ENCODE measurements at places on chromosomes 2 and 18.
A peak's percentile ranks its signal among the peaks of the same experiment; 100 is the strongest.

DNA sequence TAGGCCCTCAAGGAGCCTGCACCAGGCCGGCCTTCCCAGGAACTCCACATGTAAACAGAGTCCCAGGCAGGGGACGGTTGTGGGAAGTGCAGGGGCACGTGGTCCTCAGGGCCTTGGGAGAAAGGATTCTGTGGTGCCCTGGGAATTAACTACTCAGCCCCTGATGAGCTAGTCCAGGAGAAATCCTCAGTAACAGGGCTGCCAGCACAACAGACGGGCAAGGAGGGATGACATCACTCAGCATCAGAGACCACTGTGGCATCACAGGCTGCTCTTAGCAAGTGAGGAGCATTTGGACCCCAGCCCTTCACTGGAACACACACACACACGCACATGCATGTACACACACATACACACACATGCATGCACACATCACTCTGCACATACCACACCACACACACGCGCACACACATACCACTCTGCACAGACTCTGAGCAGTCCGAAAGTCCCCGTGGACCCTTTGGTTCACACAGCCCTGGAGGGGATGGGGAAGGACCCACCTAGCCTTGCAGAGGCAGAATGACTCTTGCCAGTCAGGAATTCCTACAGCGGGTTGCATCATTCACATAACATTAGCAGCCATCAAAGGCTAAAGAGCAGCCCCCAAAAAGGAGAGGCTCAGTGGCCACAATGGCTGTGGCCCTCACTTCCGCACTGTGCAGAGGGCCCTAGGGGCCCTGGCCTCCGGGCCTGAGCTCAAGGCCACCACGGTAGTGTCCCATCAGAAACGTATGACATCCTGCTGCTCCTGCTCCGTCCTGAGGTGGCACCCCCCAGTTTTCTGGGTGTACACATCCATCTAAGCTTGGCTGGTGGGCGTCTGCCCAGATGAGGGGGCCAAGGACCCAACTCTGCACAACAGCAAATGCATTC is 1.9 kb upstream of the NMUR1 start:
- DNase-seq = no peak

GRCh38 chr2:219507581-219508443 is 6.5 kb upstream of the ASIC4 start:
- DNase-seq = no peak

GRCh38 chr2:9952286-9952737 is 819 bp downstream of the GRHL1 start:
- DNase-seq = no peak

DNA sequence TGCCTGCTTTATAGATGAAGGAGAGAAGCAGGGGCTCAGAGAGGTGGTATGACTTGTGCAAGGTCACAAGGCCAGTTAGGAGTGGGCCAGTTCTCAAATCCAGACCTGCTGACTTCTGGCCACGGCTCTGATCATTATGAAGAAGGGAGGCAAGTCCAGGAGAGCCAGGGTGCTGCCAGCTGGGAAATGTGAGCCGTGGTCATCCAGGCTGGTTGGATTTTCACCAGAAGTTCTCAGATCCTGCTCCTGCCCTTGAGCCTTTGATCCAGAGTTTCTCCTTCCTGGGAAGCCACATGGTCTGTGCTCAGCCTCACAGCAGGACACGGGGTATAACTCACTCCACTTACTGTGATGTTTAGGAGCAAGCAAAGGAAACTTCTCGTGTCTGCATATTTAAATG is 239.9 kb downstream of the KLHL29 start:
- no peak for DNase-seq

- DNase-seq = no peak
Observed at GRCh38 chr2:237412988-237413776, 782 bp downstream of the COL6A3 start.

- no peak for DNase-seq
Observed at GRCh38 chr18:74234326-74235171, 57.2 kb downstream of the CYB5A start.

GRCh38 chr2:109447776-109448175 is 166.0 kb downstream of the SEPTIN10 start:
- DNase-seq = no peak

GRCh38 chr2:122358729-122359128 is 603.3 kb downstream of the TSN start:
- no peak for DNase-seq

DNA sequence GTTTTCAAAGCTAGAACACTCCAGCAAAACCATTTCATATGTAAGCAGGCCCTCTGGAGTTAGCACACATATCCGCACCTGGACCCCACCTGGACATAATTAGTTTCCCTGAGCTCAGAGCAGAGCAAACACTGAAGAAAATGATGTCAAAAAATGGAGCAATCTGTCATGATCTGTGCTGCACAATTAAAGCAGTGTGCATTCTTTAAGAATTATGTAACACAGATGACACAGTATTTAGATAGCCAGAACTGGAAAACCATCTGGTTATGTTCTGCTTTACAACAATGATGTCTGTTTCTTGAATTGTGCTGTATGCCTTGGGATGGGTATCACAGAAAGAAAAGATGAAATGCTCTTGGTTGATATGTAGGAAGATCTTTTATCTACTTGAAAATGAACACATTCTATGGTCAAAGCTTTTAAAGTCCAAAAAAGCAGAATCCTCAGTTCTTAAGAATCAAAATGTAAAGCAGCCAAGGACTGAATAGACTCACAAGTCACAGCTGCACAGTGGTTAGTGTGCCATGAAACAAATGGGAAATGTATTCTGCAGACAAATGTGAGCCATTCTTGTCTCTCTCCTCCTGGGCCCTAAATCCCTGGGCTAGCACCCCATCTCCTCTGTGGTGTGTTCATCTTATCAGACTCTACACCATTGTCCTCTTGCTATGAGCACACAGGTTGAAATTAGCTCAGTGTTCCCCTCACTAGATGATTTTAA is 36.8 kb downstream of the HRH4 start:
- no peak for DNase-seq

- DNase-seq = no peak
Observed at GRCh38 chr2:139079311-139079710, 299.1 kb upstream of the NXPH2 start.

DNA sequence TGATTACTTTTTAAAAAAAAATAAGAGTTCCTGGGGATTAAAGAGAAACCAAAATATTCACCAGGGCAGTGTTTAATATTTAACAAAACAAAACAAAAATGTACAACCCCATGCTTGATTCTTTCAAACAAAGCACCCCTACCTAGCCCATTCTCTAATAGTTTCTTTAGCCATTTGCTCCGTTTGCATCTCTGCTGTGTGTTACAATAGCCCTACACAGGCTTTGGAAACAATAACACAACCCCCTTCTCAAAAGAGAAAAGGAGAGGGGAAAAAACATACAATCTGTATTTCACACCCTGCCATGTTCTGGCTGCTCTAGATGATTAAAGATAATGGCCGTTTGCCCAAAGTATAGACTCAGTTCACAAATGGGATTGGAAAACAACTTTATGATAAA is 302.9 kb downstream of the CPS1 start:
- no peak for DNase-seq

- DNase-seq = no peak
Observed at GRCh38 chr2:66565291-66565690, 130.4 kb downstream of the MEIS1 start.

DNA sequence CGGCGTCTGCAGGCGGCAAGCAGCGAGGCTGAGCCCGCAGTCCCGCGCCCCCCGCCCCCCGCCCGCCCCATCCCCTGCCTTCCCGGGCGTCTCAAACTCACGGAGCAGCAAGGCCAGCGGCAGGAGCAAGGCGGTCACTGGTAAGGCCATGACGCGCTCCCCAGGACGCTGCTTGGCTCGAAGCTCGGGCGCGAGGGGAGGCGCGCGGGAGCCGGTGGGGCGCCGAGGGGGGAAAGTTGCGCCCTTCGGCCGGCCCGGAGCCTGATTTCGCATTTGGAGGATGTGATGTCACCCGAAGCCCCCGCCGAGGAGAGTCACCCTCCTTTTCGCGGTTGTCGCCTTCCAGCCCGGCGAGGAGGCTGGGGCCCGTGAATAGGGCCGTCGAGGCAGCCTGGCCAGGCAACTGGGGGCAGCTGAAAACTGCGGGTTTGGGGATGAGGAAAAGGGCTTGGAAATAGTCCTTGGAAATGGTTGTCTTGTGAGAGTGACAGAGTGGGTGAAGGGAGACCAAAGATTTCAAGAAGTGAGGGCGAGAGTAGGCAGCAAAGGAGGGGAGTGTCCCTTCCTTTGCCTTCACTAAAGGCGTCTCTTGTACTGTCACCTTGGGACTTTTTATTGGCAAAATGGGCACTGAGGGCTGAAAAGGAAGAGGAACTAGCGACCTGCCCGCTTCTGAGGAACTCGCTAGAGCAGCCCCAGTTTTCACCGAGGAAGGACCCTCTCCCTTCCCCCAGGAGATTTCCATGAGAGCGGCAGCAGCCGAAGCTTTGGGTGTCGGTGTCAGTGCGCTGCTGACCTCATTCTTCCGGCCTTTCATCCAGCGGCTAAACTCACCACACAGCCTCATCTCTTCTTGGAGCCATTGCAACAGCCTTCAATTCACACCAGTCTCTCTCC is at the start of gene CD8A:
Gene CD8A, minus strand, starts transcription at position 238 of the 897 bp plus-strand sequence. Its CDS starts 88 bp downstream, at position 150.
- peak; percentile 72 for DNase-seq

GRCh38 chr2:15931319-15931890 is 8.9 kb upstream of the MYCN start:
- no peak for DNase-seq

GRCh38 chr2:34785206-34785785 is 1186.2 kb upstream of the FAM98A start:
- DNase-seq = no peak

GRCh38 chr2:186060744-186061440 is 322.3 kb downstream of the FSIP2 start:
- no peak for DNase-seq

DNA sequence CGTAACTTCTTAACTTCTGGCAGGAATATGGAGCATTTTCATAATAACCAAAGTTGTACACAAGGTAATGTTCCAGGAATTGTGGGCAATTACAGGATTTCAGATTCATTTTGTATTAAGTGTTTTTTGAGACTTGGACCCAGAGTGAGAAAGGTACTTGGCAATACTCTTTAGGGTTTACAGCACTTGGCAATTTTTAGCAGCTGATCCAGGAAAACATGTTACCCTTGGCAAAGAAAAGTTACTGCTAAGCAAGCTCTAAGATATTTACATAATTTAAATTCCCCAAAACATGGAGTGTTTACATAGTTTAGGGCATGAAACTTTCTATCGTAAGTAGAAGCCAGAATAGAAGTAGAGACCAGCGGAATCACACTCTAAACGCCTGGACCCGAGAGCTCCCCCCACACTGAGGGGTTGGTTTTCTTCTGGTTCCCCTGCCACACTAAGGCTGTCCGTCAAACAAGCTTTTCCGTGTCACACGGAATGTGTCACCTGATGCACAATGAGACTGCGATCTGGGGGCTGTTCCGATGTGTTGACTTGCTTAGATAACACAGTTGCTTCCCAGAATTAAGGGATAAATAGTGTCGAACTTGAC is 177.1 kb downstream of the PTGR3 start:
- no peak for DNase-seq

- no peak for DNase-seq
Observed at GRCh38 chr2:216765761-216766262, 70.5 kb upstream of the IGFBP5 start.

DNA sequence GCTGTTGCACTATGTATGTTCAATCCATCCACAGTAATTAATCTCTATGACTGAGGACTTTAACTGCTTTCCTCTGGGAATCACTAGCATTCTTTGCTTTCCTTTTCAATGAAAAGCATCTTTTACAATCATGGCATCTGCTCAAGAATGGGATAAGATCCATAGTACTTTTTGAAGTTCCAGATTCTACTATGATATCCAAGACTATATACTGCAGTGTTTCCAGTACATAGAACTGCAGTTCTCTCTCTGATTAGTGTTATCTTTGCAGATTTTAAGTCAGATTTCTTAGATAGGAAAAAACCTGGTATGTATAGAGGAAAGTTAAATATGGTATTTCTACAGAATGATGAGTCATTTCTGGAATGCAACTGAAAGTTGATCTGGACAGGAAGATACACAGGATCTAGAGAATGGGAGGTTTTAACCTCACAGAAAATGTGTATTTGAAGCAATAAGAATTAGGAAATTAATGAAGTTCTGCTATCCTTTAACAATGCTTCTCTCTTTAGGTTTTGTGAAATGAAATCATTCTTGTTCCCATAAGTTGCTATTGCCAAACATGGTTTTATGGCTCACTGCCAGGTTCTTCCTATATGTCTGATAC is 670.7 kb downstream of the ERBB4 start:
- DNase-seq = no peak

- no peak for DNase-seq
Observed at GRCh38 chr2:152415231-152415642, 80.3 kb downstream of the FMNL2 start.

DNA sequence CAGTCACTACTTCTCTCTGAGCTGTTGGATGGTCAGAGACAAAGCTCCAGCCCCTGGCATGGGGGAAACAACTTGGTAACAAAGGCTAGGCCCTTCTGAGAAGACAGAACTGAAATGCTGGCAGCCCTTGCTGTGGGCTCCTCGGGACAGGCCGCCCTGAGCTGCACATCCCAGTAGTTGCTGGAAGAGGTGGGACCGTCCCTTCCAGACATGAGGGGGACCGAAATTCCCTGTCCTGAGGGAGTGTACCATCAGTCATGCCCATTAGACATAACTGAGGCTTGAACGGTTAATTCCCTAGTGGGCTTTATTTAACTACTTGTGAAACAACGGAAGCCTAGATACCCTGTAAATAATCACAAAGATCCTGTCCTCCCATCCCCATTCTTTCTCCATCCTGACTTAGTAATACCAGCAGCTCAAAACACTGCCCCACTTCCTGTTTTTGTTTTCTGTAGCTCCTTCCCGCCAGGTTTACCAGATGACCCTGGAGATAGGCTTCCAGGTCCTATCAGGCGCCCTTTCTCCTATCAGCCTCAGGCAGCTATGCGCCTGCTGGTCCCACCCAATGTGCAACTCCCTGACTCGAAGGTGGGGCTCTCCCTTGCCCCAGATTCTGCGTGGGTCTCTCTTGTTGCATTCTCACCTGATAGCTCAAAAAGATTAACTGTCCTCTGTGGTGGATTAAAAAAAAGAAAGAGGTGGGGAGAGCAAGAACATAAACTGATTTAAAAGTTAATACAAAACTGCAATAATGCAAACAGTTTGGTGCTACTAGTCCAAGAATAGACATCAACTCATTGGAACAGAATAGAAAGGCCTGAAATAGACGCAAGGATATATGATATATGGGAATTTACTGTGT is 37.0 kb upstream of the NT5DC4 start:
- DNase-seq = no peak

GRCh38 chr2:11719230-11719977 is 27.0 kb upstream of the LPIN1 start:
- no peak for DNase-seq

Measured in stimulated activated CD8-positive, alpha-beta memory T cell treated with anti-CD3 and anti-CD28 coated beads, Interleukin-7, amount 100 ng/mL, for 4 hours (primary cell).